ENCODE measurements at places on chromosomes 5 and 9.

- DNase-seq, result no peak
Measured at GRCh38 chr5:15646371-15646770, 146.4 kb downstream of the FBXL7 start.

- DNase-seq, result no peak
Measured at GRCh38 chr9:100573655-100574260, 4.1 kb upstream of the CAVIN4 start.

DNA sequence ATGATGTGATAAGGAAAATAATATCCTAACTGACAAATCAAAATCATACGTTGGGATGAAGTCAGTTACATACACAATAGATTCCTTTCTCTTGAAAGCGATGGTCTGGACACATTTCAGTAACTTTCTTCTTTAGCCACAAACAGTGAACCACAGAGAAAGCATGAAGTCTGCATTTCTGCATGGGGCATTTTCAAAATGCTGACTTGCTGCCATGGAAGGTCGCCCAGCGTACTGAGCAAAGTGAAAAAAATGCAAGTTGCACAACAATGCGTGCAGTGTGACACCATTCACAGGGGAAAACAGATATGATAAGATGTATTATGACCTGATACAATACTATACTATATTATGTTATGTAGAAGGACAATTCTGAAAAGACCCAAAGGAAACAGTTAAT lies 146.3 kb downstream of the SNX18 start:
- no peak for DNase-seq

GRCh38 chr9:98491828-98492227 lies 216.9 kb downstream of the GABBR2 start:
- DNase-seq, result no peak

DNA sequence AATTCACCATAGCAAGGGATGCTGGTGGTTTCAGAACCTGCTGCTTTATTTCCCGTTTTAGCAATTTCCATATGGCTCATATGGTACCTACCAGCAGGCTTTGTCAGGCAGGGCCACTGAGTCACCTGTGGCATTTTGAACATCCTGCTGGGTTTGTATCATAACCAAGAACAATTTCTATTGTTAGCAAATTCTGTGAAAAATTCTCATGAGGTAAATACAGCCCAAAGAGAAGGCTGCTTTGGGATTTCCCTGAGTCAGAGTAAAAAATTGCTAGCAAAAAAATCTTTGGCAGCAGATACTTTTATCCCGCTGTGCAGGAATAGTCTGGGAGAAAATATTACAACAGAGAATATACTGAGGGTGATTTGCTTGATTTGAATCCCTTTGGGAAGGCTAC lies 52.7 kb downstream of the PRR16 start:
- DNase-seq, result no peak

DNA sequence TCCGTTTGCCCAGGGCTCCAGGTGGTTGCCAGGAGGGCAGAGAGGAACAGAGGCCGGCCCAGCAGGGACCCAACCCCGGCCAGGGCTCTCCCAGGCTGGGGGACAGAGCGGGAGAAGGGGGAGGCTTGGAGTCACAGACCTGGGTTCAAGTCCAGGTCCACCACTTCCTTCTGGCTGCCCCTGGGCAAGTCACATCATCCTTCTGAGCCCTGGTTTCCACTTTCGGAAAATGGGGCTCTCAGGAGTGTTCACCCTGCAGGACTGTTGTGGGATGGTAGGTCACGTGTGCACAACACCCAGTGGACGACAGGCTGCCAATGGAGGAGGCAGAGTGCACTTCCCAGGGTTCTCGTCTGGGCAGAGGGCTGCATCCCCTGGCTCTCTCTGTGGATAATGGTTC lies 245.4 kb downstream of the PBX3 start:
- DNase-seq, result no peak

GRCh38 chr9:70962761-70963440 lies 158.5 kb downstream of the TRPM3 start:
- no peak for DNase-seq

GRCh38 chr5:167684251-167684650 lies 607.2 kb upstream of the WWC1 start:
- DNase-seq, result no peak

GRCh38 chr5:36156121-36156601 lies 4.2 kb downstream of the SKP2 start:
- no peak for DNase-seq

DNA sequence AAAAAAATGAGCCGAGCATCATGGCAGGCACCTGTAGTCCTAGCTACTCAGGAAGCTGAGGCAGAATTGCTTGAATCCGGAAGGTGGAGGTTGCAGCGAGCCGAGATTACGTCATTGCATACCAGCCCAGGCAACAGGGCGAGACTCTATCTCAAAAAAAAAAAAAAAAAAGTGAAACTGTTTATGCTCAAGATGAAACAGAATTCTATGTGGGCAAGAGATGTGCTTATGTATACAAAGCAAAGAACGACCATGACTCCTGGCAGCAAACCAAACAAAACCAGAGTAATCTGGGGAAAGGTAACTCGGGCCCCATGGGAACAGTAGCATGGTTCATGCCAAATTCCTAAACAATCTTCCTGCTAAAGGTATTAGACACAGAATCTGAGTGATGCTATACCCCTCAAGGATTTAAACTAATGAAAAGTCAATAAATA lies 32.6 kb upstream of the PLAC8L1 start:
- no peak for DNase-seq

- DNase-seq, result no peak
Measured at GRCh38 chr5:90657788-90658187, 99.2 kb downstream of the ADGRV1 start.

Data from activated CD8-positive, alpha-beta memory T cell treated with anti-CD3 and anti-CD28 coated beads, Interleukin-2, amount 10 ng/mL, durations not matched to agents 7 days and 5 days (primary cell).